Hippocampal formation (tissue), 2 donors: ENCODE measurements at places on chromosomes 16 and 17.

GRCh38 chr17:65055708-65056638 is 567 bp downstream of the GNA13 start:
- DNase-seq = peak; percentile 45

DNA sequence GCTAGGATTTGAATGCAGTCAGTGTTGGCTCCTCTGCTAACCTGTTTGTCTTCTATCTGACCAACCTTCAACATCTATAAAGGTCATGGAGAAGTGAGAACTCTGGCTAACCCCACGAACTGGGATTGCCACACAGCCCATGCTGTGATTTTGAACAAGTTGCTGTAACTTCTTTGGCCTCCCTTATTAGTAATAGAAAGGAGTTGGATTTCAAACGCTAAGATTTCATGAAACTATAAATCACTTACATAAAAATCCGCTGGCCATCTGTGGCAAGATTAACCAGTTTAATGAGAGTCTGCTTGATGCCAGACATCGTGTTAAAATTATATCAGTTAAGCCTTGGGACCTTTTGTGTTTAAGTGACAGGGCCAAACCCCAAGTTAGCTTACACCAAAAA is 53.4 kb downstream of the HSD17B2 start:
- no peak for DNase-seq

DNA sequence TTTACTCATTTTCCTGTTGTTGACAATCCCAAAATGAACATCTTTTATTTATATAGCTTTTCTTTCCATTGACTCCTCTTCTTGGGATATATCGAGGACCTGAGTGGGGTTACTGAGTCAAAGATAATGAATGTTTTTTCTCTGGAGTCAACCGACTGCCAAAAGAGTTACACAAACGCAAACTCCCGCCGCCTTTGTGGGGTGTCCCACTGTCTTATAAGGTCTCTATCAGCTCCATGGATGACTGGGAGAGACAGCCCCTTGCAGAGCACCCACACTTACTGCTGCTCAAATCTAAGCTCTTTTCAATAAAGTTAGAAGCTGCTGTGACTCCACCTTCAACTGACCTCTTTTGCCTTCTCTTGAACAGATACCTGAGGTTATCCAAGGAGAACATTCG is 25.2 kb downstream of the C16orf78 start:
- DNase-seq = no peak

GRCh38 chr16:89541792-89542191 is 18.7 kb upstream of the RPL13 start:
- no peak for DNase-seq

DNA sequence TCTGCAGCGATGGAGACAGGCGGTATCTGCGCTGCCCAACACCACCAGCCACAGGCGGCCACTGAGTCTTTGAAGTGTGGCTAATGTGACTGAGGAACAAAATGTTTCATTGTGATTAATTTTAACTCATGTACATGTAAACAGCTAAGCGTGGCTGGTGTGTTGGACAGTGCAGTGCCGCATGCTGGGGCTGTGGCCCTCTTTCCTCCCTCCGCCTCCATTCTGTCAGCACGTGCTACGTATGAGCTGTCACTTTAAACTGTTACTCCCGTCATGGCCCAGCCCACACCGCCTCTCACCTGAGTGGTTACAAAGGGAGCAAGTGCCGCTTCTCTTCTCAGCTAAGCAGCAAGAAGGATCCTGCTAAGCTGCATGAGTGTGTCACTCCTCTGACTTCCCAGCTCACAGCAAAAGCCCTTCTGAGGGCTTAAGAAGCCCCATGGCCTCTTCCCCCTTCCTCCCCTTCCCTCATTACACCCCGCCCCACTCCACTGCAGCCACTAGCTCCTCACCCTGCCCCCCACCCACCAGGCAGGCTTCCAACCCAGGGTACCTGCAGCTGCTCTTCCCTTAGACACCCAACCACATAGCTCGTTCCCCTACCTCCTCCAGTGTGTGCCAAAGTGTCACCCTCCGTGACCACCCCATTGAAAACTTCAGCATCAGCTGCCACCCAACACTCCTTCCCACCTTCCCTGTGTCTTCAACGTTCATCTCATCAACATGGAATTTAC is 15.0 kb downstream of the HASPIN start:
- DNase-seq = peak; percentile 13

DNA sequence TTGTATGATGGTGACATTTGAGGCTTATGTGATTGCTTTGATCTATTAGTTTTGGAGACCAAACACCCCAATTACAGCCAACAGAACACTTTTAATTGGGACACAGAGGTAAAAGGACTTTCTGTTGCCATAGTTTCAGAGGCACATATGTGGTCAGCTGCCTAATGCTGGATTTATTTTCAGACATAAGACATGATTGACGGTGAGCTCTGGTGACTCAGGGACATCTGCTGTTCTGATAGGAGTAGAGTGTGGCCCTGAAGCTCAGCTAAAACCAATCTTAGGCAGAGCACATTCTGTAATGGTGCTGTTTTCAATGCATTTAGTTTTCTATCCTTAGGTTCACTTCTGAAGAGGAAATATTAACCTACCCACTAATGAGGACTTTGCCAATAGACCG is 247.1 kb downstream of the UTP18 start:
- DNase-seq = no peak

- no peak for DNase-seq
Observed at GRCh38 chr17:35359398-35359797, 14.0 kb downstream of the SLFN11 start.

DNA sequence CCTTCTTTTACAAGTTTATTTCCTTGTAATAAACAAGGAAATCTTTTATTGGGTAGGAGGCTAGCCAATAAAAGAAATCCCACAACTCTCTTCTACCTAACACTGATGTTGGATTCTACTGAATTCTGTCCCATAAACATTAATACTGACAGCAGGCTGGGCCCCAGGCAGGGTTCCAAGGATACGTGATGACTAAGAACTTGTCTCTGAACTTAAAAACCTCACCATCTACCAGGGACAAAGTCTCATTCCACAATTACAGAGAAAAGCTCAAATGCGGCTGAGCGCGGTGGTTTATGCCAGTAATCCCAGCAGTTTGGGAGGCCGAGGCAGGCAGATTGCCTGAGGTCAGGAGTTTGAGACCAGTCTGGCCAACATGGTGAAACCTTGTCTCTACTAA is 64.9 kb downstream of the ARHGAP17 start:
- DNase-seq = no peak

GRCh38 chr16:89150090-89150835 is 21.3 kb upstream of the CDH15 start:
- DNase-seq = no peak

- no peak for DNase-seq
Observed at GRCh38 chr17:36765436-36766043, 164.2 kb downstream of the MRM1 start.

GRCh38 chr16:13165024-13165423 is 263.6 kb downstream of the SHISA9 start:
- no peak for DNase-seq

- DNase-seq = no peak
Observed at GRCh38 chr17:69744512-69745070, 330.1 kb downstream of the MAP2K6 start.
